HTR-8/SVneo (cell line): ENCODE measurements at places on chromosomes 2 and 18.
A peak's percentile ranks its signal among the peaks of the same experiment; 100 is the strongest.

GRCh38 chr2:207167099-207167923, 1.6 kb upstream of the KLF7 start:
- DNase-seq: no peak

DNA sequence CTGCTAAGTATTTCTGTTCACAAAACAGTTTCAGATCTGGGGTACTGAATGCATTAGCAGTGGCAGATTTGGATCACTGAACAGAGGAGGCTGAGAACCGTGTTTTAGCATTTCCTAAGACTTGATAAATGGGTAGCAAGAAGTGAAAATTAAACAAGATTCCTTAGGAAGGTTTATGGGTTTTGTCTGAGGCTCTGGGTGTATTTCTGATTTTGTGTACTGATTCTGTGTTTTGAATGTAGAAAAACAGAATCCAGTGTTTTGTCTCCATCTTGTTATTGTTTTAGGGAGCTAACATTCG, 1.4 kb downstream of the FAM117B start:
- no peak for DNase-seq

DNA sequence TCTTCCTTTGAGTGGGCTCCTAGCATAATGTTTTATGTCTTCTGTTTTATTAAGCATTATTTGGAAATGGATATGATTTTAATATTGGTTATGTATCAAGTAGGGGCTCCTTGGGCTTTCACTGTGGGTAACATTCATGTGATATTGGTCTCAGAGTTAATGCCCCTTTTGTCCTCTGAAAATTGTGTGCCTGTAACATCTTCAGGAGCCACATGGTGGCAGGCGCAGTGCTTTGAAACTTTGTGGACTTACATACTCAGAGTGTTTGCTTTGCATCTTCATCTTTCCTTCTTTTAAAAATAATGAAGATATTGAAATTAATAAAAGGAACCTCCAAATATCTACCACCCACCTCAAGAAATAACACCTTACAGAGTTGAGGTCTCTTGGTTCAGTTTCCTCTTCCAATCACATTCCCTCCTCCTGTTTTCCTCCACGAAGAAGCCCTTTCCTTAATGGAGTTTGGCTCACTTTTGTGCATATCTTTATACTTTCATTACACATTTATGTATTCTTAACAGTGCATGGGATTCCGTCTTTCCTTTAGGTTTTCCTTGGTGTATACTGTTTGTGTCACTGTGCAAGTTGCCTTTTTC, 73.5 kb downstream of the LIMS1 start:
- no peak for DNase-seq

DNA sequence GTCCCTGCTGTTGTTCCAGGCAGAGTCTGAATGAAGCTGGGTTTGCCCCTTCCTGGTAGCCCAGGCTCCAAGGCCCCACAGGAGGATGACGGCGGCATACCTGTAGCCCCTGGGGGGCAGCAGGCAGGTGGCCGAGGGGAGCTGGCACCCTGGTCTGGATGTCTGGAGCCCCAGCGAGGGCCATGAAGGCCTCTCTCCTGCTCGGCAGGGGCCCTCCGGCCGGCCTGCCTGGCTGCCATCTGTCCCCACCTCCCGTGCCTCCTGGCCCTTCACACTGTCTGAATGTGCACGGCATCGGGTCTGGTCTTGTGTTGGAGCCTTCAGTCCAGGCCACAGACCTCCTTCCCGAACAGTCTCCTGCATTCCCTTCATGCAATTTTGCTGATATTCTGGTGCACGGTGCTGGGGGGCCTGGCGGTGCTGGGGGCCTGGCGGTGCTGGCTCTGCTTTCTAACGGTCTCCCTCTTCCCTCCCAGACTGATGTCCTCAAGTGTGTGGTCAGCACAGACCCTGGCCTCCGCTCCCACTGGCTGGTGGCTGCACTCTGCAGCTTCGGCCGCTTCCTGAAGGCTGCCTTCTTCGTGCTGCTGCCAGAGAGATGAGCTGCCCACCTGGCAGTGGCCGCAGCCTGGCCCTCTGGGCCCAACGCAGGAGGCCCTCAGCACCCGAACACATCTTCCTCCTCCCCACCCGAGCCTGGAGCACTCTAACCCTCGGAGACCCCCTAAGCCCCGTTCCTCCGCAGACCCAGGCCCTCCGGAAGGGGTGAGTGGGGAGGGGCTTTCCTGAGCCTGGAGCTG, 13.5 kb downstream of the BOK start:
- no peak for DNase-seq

DNA sequence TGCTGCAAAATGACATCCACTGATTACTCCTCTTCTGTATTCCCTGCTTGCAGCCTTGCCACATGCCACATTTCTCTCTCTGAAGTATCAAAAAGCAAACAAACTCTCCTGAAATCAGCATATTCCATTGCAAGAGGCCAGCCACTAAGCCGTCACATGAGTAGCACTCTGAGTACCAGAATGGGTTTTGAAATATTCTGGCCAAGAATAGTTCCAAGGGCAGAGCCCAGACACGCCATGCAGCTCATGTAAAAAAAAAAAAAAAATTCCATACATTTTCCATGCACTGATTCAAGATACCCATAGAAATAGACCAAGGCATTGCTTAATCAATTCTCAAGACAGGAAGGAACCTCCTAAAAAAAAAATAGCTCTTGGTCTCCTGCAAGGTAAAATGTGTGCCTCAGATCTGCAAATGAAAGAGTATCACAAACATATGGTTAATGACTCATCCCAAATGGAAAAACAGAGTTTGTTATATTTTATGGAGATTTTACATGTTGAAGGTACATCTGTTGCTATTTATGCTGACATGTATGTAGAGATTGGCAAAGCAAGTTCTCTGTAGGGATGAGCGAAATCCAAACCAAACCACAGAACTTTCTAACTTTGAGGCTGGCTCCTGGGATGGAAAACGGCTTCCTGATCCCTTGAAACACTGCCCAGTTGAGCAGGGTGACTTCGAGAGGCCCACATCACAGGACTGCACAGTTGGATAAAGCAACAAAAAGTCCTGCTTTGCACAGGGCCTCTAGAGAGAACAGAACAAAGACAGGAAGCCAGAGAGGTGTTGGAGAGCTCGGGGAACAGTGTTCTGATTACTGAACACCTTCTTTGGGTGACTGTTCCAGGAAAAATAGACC, 346.2 kb downstream of the ZNF521 start:
- no peak for DNase-seq

DNA sequence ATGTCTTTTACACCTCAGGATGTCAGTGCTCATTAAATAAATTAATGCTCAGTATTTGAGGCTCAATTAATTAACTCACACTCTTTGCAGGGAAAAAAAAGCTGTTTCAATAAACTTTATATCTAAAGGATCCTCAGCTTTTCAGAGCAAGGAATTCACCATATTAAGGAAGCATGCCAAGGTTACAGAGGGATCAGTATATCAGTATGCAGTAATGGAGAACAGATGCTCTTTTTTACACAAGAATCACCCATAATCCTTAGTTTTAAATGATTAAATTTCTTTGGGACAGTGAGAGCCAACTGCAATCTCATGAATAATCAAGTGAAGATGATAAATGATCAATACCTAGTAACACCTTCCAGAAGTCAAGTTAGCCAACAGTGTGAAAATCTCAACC, 14.9 kb upstream of the LCT start:
- no peak for DNase-seq

- no peak for DNase-seq
Measured at GRCh38 chr2:65620524-65620923, 188.1 kb upstream of the SPRED2 start.

GRCh38 chr2:20428717-20429490, 18.0 kb upstream of the RHOB start:
- DNase-seq: no peak

DNA sequence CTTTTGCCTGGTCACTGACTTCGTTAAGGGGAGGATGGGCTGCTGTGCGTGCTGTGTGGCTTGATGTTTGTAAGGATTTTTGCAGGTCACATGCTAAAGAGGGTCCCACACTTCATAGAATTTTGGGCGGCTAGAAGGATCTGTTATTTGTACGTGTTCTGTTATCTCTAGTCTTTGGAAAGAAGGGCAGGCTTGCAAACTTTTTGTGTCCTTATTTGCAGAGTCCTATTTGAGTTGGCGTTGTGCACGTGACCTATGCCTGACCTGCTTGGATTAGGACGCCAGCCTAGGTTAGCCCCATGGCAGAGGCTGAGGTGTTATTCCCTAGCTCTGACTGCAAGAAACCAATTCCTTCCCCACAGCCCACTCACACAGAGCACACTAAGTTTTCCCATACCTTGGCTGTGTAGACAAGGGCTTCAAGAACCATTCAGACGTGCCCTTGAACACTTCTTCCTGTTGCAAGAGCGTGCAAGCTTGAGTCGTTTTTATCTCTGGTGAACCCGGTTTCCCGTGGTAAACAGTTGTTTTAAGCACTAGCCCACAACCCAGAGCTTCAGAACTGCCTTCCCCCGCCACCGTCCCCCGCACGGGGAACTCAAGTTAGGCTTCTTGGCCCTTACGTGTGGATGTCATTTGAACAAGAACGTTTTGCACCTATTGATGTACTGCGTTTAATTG, 94.6 kb downstream of the LDLRAD4 start:
- no peak for DNase-seq

DNA sequence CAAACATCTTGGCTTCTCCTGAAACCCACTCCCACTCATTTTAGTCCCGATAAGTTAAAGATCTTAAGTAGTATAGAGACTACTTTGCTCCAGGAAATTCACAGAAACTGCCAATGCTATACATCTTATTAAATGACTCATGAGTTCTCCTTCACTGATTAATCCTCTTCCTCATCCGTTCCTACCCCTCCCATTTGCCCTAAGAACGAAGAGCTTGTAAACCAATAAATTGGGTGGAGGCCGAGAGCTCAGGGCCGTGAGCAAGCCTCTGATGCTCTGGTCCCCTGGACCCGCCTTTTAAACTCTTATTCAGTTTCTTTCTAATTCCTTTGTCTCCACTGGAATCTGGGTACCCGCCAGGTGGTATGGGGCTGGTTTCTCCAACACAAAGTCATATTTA, 68.6 kb downstream of the METTL8 start:
- no peak for DNase-seq

DNA sequence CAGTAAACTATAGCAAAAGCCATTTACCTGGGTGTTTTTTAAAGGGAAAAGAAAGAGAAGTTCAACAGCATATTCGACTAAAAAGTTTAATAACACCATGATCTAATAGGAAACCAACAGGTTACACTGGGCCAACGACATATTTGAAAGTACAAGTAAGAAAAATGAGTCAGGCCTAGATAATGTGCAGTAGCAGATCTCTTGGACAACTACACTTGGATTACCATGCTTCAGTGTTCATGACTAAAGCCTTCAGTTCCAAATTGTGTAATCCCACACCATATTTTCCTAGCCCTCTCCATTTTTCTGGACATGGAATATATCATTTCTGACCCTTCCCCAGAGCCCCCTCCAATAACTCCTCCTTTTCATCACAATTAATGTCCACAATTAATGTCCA, 39.1 kb upstream of the FIGN start:
- DNase-seq: peak; percentile 41
